ENCODE measurements at places on chromosomes 2 and 18.

DNA sequence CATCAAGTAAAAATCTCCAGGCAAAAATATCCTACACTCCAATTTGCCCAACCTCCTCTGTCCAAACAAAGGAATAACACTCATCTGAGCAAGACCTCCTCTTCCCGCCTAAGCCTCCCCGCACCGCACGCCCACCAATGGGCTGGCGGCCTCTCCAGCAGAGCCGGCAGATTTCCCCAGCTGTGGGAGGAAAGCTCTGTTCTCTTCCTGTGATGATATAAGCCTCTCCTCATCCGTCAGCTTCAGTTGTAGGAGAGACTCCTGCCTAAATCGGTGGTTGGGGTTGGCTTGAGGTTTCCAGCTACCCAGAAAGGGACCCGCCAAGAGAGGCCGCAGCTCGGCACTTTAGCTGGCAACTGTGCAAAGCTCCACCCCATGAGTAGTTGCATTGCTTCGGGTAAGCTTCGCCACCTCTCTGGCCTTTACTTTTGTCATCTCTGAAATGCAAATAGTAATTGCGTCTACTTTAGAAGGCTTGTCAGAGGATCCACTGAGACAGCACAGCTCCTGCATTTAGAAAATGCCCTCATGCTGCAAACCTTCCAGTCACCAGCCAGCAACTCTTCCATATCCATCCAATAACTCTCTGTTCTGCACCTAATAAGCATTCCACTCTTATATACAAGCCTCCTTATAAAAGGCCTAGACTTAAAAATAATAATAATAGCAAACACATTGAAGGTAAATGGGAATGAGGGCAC, 146.4 kb downstream of the MYT1L start:
- peak; percentile 78 for DNase-seq

DNA sequence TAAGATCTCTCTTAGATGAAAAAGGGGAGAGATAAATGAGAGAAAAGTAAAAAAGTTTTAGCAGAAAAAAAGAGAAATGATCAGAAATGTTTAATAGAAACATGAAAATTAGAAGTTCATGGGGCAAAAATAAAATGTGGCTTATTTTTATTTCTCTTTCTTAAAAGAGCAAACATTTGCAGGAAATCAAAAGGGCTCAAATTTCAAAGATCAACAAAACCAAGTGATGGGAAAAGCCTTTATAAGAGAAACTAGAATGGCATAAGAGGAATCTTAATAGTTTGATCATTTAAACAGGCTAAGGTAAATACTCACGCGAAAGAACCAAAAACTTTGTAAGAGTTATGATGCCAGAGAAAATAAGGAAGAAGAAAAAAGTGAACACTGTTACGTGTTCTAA, 23.3 kb upstream of the DAW1 start:
- DNase-seq, result no peak

DNA sequence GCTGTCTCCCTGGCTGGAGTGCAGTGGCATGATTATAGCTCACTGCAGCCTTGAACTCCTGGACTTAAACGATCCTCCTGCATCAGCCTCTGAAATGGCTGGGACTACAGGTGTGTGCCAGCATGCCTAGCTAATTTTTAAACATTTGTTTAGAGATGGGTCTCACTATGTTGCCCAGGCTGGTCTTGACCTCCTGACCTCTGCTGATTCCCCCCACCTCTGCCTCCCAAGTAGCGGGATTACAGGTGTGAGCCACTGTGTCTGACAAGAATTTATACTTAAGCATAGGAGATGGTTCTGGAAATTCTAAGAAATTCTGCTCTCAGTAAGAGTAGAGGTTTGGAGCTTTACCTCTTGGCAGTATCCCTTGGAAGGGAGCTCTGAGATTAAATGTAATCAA, 18.2 kb downstream of the MTHFD2 start:
- DNase-seq, result no peak

DNA sequence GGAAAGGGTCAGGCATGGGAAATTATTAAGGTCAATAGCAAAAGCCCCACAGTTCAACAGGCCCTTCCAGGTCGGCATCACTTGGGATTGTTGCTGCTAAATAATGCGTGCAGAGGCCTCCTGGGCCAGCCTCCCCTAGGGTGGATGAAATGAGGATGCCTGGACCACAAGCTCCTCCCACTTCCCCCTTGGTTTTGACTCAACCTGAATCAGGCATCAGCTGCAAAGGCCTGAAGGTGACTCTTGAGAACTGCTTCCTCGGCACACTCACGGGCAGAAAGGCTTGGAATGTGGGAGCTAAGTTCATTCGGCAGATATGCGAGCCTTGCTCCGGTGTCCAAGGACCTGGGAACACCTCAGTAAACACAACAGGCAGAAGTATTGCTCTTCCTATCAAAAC, 69.3 kb downstream of the MBP start:
- no peak for DNase-seq

- no peak for DNase-seq
Observed at GRCh38 chr18:59340817-59341216, 18.2 kb downstream of the LMAN1 start.

DNA sequence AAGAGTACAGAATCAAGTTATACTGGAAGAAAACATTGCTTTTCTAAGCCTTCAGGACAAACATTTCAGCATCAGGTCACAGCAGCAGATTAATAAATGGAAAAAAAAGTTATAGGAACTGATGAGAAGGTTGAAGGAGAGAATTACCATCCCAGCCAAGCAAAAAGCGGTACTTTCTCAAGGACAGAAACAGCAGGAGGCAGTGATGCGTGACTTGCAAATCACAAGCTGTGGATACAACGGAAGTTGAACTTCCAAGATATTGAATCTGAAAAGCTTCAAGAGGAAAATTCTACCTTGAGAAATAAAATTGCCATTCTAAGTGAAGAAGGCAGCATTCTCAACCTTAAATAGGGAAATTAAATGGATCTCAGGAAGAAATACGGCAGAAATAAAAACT, 18.5 kb upstream of the SERPINB12 start:
- no peak for DNase-seq
